Stimulated activated CD8-positive, alpha-beta memory T cell treated with anti-CD3 and anti-CD28 coated beads, Interleukin-4, amount 100 ng/mL, for 4 hours (primary cell): ENCODE measurements at places on chromosomes 3 and 15.

DNA sequence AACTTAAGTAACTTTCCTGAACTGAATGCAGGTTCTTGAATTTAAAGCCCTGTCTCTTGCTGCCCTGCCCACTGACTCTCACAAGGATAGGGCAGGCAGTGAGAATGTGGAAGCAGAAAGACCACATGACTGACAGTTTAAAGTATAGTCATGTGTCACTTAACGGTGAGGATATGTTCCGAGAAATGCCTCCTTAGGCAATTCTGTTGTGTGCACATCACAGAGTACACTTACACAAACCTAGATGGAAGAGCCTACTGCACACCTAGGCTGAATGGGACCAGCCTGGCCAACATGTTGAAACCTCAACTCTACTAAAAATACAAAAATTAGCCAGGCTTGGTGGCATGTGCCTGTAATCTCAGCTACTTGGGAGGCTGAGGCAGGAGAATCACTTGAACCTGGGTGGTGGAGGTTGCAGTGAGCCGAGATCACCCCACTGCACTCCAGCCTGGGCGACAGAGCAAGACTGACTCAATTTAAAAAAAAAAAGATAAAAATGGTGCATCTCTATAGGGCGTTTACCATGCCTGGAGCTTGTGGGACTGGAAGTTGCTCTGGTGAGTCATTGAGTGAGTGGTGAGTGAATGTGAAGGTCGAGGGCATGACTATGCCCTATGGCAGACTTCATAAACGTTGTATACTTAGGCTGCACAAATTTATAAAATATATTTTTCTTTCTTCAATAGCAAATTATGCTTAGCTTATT, 18.9 kb upstream of the COPG1 start:
- no peak for DNase-seq

DNA sequence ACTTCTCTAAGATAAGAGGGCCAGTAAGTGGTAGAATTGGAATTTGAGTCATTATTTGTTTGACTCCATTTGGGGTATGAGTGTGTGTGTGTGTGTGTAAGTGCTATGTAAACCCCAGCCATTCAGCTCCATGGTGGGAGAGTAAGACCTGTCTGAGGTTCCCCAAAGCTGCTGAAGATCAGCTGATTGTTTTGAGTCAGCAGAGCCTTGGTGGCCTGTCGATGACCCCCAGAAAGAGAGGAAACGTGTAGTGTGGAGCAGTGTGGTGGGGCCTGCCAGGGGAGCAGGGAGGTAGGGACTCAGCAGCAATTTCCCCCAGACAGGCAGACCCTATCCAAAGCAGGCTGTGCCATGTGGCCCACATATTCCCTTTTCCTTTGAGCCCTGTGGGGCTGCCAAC, 5.3 kb downstream of the DVL3 start:
- no peak for DNase-seq

DNA sequence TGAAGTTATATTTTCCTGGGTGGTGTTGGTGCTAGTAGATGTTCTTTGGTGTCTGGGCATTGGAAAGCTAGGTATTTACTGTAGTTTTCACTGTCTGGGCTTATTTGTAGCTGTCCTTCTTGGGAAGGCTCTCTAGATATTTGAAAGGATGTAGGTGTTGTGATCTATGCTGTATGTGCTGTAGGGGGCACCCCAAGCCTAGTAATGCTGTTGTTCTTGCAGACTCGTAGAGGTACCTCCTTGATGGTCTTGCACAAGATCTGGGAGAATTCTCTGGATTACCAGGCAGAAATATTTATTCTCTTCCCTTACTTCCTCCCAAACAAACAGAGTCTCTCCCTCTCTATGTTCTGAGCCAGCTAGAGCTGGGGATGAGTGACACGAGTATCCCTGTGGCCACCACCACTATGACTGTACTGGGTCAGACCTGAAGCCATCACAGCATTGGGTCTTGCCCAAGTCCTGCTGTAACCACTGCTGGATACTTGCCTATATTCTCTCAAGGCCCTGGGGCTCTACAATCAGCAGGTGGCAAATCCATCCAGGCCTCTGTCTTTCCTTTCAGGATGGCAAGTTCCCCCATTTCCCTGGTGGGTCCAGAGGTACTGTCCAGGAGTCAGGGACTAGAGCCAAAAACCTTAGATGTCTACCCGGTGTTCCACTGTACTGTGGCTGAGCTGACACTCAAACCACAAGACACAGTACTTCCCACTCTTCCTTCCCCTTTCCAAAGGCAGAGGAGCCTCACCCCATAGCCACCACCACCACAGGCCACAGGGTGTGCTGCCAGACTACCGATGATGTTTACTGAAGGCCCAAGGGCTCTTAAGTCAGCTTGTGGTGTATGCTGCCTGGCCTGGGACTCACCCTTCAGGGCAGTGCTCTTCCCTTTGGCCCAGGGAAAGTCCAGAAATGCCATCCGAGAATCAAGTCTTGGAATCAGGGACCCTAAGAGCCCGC, 195.2 kb upstream of the DPPA4 start:
- peak; percentile 10 for DNase-seq

DNA sequence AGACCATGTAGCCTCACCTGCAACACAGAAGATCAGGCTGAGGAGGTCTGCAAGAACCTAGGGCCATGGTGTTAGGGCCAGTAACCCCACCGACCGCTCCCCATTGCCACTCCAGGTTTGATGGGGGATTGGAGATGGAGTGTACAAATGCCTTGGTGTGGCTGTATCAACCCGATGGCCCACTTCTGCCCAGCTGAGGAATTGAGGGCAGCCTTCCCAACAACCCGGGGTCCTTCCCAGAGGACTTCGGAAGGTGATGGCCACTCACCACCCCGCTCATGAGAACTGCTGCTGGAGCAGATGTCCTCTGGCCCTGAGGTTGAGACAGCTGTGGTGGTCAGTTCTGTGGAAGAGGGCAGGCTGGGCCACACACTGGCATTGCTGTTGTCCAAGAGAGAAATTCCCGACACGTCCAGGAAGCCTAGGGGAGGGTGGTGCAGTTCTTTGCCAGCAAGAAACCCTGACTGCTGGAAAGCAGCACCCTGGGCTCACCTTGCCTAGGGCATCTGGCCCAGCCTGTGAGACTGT, 8.9 kb downstream of the GORASP1 start:
- DNase-seq, result no peak

GRCh38 chr3:184654375-184654774, 57.5 kb downstream of the MAGEF1 start:
- DNase-seq, result no peak

- no peak for DNase-seq
Observed at GRCh38 chr3:136604961-136605360, 147.2 kb downstream of the STAG1 start.

GRCh38 chr3:23633261-23633960, 172.3 kb upstream of the UBE2E1 start:
- DNase-seq, result no peak

DNA sequence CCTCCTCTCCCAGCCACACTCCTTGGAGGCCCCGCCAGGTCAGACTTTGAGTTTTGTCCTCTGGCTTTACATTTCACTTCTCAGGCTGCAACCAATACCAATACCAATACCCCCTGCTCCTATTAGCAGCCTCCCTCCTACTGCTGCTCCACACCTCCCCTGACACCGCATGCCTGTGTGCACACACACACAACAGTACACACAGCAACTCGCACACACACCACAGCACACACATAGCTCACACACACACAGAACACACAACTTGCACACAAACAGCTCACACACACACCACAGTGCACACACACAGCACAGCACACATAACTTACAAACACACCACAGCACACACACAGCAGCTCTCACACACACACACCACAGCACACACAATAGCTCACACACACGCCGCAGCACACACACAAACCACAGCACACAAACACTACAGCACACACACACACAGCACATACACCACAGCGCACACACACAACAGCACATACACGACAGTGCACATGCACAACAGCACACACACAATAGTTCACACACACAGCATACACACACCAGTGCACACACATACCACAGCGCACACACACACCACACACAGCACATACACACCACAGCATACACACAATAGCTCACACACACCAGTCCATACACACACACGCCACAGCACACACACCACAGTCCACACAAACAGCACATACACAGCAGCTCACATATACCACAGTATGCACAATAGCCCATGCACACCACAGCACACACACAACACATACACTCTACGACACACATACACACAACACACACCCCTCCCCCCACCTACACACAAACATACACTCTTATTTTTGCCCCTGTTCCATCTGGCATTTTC, 204.7 kb downstream of the UACA start:
- no peak for DNase-seq

DNA sequence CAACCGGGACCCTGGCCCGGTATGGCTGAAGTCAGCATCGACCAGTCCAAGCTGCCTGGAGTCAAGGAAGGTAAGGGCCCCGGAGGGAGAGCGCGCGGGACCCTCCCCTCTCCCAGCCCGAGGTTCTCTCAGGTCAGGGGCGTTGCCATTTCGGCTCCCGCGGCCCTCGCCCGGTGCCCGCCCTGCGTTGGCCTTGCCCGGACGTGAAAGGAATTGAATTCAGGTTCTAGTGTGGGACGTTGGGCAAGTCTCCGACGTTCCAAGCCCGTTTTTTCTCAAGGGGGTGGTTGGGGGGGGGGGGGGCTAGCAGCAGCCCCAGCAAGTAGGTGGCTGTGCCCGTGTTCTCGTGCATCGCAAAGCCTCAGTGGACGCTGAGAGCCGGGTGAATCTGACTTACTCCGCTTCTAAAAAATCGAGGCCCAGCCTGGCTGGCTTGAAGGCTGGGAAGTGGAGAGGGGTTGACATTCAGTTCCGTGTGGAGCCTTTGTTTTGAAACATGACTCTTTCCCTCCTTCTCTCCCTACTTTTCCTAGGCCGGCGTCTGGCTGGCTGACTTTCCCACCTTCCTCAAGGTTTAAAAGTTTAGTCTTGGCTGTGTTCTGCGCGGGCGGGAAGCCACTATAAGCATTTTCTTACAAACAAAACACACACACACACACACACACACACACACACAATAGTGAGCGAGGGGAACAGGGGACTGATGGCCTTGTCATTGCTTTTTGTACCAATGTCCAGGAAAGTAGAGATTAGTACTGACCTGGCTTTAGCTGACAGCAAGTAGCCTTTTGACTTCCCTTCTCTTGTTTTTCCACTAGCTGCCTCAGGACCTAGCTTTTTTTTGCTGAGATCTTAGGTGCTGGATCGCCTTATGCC, at the start of gene UTS2B:
Gene UTS2B, minus strand, starts transcription at position 873 of the 876 bp plus-strand sequence. CDS start 48,337 bp downstream, outside the sequence.
- DNase-seq, result no peak

- peak; percentile 28 for DNase-seq
Observed at GRCh38 chr15:31265871-31266711, 60.5 kb upstream of the KLF13 start.

GRCh38 chr15:78055919-78056713, 21.4 kb downstream of the TBC1D2B start:
- no peak for DNase-seq

GRCh38 chr3:188421836-188422540, 268.0 kb downstream of the LPP start:
- no peak for DNase-seq

DNA sequence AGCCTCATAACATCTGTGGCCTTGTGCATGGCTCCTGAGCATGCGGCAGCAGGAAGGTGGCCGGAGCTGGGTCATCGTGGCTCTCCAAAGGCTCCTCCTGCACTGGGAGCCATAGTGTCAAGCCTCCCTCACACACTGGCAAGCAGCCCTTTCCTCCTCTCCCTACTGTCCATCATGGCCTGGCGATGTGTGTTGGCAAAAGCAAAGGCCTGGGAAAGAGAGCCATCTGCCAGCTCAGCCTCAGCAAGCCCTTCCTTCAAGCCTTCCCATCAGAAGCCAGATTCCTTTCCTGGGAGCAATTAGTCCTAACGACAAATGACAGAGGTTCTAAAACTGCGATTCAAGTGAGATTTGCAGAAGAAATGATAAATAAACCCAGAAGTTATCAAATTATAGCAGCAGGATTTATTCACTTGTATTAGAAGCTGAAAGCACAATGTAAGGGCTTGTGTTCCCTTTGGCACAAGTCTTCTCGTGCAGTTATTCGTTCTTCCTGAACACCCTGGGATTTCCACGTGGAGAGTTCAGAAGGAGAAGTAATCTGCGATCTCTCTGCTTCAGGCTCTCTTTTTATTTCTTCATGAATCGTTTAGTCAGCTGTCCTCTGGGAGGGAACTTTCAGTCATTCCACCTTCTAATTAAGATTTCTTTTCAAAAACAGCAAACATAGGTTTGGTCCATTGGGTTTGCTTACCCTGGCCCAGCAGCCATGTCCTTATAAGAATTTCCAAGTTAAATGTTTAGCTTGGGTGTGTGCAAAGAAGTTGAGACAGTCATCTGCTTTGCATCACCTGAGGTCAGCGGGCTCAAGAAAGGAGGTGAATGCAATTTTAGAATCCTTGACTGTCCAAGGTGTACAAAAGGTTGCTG, 110.3 kb upstream of the TMC3 start:
- no peak for DNase-seq

DNA sequence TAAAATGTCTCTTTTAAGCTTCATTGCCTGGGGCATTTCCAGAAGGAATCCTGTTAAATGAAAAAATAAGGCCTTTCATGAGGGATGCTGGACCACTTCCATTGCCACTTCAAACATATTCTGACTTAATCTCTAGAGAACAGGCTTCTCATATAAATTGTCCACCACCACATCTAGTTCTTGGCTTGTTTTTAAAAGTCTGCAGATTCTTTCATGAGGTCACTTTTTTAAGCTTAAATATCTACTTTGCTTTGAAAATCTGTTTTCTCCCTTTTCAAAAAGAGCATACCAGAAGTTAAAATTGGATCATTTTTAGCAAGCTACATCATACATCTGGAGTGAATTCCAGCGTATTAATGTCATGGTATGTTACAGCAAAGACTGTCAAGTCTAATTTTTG, 131.6 kb downstream of the C3orf70 start:
- DNase-seq, result no peak

DNA sequence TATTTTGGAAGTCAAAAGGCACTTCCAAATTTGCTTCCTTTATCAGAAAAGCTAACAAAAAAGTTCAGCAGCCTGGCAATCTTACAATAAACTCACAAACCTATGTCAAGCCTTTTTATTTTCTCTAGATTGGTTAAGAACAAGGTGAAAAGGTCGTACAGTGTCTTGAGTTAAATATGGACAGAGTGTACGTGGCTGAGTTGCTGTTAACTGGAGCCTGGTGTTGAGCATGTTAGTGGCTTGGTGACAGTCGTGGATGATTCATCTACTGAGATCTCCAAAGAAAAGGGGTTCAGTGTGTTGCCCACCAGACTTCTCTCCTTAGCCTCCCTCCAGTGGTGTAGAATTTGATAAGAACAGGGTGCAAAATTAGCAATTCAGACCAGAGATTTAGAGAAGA, 89.7 kb downstream of the SSR3 start:
- no peak for DNase-seq
